ENCODE measurements at places on chromosomes 7 and 10.
A peak's percentile ranks its signal among the peaks of the same experiment; 100 is the strongest.

DNA sequence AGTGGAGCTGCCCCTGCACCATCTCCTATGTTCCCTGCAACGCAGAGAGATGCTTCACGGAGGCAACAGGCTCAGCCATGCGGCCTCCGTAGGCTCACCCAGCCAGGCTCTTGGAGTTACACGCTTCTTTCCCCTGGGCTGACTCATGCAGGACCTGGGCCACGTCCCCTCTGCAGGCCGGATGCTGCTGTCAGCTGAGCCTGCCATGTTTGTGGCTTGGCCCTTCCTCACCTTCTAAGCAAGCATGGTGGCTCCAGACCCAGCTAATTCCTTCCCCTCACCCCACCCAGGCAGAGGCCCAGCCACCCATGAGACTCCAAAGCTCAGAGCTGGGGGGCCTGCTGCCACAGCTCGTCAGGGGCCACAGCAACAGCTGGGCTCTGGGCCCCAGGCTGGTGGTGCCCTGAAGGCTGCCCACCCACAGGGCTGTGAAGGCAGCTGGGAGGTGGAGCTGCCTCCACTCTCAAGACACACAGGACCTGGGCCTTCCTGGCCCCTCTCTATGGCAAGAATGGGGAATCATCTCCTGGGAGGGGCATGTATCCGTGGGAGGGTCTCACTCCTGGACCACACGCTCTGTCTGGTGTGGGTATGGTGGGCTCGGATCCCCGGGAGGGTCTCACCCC, 219.6 kb downstream of the ELFN1 start:
- DNase-seq = no peak

DNA sequence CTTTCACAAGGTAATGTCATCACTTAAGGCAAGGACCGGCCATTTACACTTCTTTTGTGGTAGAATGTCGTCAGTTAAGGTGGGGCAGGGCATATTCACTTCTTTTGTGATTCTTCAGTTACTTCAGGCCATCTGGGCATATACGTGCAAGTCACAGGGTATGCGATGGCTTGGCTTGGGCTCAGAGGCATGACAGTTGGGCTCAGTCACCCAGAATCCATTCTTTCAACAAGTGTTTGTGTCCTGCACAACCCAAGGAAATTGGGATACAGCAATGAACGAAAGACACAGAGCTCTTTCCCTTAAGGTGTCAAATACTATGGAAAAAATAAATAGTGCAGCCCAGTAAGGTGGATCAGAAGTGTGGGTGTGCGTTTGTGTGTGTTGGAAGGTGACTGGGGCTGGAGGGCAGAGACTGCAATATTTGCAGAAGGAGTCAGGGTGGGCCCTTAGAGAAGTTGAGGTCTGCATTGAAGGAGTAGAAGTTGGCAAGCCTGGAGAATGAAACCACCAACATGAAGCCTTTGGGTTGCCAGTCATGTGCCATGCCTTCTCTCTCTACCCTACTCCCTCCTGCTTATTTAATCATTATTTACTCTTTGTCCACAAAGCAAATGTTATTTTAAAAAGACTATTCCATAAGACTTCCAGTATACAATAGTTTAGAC, 222.8 kb upstream of the PRKCQ start:
- no peak for DNase-seq

GRCh38 chr10:111989136-111989911, 194.2 kb downstream of the GPAM start:
- no peak for DNase-seq

DNA sequence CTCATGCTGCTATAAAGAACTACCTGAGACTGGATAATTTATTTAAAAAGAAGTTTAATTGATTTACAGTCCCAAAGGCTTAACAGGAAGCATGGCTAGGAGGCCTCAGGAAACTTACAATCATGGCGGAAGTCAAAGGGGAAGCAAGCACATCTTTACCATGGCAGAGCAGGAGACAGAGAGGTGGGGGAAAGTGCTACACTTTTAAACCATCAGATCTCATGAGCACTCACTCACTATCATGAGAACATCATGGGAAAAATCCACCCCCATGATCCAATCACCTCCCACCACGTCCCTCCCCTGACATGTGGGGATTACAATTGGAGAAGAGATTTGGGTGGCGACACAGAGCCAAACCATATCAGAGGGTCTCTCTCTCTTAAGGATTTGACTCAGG, 108.6 kb upstream of the PODXL start:
- DNase-seq = no peak

DNA sequence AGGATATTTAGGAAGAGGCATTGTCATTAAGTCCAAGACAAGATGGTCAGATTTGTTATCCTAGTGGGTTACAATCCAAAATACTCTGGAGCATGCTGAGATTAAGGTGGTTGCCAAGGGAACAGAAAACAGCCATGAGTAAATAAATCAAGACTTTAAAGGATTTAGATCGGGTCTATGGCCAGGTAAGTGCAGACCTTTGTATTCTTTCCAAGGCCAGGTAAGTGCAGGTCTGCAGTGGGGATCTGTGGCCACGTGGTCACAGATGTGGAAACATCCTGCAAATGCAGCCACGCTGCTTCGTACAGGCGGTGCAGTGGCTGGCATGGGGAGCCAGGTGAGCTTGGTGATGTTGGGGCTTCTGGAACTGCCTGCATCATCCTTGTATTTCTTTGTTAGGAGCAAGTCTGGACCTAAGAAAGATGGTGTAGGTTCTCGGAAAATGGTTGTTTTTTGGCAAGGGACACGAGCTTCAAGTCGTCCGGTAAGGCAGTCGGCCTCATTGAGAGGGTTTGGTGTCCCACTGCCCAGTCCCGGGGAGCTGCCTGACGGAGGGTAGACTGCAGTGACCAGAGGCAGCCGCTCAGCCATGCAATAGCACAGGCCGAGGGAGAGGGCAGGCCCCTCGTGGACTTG, 21.8 kb downstream of the ZNF775 start:
- DNase-seq = no peak

GRCh38 chr7:99642027-99642426, 25.3 kb downstream of the ZSCAN25 start:
- DNase-seq = no peak

DNA sequence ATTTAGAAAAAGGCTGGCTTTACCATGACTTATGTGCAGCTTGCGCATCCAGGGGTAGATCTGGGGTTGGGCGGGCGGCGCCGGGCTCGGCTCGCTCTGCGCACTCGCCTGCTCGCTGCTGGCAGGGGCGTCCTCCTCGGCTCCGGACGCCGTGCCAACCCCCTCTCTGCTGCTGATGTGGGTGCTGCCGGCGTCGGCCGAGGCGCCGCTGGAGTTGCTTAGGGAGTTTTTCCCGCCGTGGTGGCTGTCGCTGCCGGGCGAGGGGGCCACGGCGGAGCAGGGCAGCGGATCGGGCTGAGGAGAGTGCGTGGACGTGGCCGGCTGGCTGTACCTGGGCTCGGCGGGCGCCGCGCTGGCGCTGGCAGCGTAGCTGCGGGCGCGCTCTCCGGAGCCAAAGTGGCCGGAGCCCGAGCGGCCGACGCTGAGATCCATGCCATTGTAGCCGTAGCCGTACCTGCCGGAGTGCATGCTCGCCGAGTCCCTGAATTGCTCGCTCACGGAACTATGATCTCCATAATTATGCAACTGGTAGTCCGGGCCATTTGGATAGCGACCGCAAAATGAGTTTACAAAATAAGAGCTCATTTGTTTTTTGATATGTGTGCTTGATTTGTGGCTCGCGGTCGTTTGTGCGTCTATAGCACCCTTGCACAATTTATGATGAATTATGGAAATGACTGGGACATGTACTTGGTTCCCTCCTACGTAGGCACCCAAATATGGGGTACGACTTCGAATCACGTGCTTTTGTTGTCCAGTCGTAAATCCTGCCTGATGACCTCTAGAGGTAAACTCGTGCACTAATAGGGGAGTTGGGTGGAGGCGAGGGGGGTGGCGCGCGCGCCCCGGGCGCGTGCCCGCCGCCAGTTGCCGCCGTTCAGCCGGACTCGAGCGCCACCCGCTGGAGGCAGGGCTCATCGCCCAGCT, at the start of gene HOXA5:
HOXA5 (minus strand) TSS at position 659 of the 927 bp plus-strand sequence; CDS start at position 585, 74 bp downstream.
- DNase-seq = no peak

- DNase-seq = no peak
Observed at GRCh38 chr10:6924166-6924565, 344.1 kb upstream of the PRKCQ start.

DNA sequence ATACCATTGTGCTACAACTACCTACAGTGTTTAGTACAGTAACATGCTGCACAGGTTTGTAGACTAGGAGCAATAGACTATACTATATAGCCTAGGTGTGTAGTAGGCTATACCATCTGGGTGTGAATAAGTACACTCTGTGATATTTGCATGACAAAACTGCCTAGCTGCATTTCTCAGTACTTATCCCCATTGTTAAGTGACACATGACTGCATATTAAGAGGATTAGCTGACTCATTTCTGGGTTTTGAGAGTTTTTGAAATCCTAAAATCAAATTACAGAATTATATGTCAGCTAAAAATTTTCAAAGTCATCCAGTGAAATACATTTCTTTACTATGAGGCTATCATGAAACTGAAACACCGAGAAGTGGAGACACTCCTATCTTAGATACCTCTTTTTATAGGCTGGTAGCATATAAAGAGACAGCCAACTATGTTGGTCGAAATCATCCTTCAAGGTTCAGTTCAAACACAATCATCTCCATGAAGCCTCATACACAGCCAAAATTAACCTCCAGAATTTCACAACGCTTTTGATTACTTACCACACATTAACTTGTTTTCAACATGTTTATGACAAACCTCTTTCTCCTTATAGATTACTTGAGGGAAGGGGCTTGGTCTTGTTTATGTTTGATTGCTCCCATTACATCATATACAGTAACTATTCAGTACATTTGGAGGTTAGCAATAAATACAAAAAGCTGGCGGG, 89.8 kb upstream of the ANK3 start:
- DNase-seq = no peak

GRCh38 chr7:70647801-70648498, 484.0 kb upstream of the GALNT17 start:
- DNase-seq = peak; percentile 58

GRCh38 chr7:157651366-157652160, 314.8 kb downstream of the DNAJB6 start:
- DNase-seq = no peak

DNA sequence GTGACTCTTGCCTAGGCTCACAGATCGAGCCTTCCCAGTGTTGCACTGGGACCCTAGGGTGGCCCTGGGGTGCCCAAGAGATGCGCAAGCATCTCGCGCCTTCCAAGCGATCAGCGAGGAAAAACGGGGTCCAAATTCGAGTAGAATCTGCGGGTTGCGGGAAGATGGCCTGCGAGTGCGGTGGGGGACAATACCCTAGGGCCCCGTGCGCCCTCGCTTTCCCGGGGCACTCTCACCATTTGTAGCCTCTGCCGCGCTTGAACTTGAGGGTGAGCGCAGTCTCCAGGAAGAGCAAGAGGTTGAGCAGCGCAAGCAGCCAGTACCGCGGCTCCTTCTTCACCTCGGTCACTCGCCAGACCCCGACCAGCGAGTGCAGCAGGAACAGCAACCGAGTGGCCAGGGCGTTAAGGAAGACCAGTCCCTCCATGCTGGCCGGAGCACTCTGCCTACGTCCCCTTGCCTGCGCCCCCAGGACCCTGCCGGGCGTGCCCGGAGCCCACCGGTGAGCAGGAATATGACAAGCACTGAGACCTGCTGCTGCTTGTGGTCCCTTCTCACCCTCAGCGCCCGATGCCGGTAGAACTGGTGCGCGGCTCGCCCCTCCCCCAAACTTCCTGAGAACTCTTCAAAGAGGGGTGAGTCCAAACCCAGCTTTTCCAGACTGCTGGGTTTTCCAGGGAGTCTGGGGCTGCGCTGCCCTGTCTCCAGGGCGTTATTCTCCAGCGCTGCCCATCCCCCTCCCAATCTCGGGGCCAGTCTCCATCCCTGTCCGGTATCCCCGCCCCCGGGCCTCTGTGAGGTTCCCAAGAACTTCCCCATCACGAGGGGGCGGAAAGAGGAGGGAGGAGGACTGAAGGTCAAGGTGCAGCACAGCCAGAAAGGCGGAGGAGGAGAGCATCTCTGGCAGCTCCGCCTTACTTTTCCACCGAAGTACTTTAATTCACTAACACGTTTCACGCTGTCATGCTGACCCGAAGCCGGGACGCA, at the start of gene TMEM26:
TMEM26 (minus strand) TSS at position 727 of the 987 bp plus-strand sequence; CDS start at position 427, 300 bp downstream.
- DNase-seq = no peak

- no peak for DNase-seq
Observed at GRCh38 chr10:100718197-100718742, 27.1 kb upstream of the PAX2 start.

DNA sequence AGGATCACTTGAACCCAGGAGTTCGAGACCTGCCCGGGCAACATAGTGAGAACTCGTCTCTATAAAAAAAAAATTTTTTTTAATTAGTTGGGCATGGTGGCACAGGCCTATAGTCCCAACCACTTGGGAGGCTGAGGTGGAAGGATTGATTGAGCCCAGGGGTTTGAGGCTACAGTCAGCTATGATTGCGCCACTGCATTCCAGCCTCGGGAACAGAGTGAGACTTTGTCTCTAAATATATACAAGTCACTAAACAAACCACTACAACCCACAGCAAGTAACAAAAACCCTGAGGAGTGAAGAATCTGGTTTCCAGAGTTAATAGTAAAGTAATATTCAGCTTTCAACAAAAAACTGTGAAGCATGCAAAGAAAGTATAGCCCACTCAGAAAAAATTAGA, 32.7 kb upstream of the HHEX start:
- no peak for DNase-seq

DNA sequence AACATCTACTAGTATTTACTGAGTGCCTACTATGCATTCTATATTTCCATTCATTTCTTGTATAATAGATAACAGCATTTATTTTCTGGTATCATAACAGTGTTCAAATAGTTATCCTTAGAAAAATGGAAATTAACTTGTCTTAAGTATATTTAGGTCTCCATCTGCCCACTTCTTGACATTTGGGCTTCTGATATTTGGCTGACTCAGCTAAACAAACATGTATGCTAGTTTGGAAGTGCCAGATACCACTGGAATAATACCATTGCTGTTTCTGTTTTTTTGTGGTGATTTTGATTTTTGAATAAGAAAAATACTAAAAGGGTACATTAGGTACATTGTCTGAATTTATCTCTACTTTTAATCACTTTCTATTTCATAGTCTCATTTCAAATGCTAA, 169.2 kb downstream of the ST7 start:
- no peak for DNase-seq

Data from stimulated activated CD8-positive, alpha-beta memory T cell treated with anti-CD3 and anti-CD28 coated beads, Interleukin-4, amount 100 ng/mL, for 1 hour (primary cell).